Stimulated activated CD8-positive, alpha-beta memory T cell treated with anti-CD3 and anti-CD28 coated beads, Interleukin-15, amount 100 ng/mL, for 48 hours (primary cell): ENCODE measurements at places on chromosomes 2 and 18.

GRCh38 chr2:30412684-30413570 is 34.1 kb upstream of the LCLAT1 start:
- DNase-seq = no peak

DNA sequence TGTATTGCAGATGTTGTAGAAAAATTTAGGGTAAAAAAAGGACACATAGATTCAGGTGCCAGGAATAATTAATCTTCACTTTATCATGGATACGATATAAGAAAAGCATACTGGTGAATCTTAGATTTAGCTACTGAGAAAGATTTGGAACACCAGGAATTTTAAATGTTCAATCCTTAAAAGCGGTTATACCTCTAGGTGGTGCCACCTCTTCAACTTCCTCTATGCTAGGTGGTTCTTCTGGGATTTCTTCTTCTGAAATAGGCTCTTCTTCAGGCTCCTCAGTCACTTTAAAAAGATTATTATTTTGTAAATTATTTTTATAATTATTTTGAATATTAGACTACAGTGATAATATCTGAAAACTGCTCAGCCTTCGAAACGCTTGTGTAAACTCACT is 133.1 kb downstream of the TTN start:
- no peak for DNase-seq

DNA sequence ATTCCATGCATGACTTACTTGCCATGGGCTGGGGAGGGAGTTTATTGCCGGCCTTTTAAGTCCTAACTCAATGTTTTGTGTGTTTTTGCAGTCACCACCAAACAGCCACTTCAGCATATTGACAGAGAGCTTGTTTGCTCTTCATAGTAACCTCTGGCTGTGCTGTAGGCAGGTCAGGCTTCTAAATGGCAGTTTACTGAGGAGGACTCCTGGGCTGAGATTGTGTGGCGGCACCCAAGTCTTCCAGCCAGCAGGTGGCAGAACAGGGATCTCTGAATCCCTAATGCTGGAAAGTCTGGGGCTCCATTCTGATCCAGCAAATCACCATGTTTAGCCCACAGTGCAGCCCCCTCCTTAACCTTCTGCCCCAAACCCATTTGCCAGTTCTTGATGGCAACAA is 121.2 kb downstream of the CAPN13 start:
- no peak for DNase-seq

DNA sequence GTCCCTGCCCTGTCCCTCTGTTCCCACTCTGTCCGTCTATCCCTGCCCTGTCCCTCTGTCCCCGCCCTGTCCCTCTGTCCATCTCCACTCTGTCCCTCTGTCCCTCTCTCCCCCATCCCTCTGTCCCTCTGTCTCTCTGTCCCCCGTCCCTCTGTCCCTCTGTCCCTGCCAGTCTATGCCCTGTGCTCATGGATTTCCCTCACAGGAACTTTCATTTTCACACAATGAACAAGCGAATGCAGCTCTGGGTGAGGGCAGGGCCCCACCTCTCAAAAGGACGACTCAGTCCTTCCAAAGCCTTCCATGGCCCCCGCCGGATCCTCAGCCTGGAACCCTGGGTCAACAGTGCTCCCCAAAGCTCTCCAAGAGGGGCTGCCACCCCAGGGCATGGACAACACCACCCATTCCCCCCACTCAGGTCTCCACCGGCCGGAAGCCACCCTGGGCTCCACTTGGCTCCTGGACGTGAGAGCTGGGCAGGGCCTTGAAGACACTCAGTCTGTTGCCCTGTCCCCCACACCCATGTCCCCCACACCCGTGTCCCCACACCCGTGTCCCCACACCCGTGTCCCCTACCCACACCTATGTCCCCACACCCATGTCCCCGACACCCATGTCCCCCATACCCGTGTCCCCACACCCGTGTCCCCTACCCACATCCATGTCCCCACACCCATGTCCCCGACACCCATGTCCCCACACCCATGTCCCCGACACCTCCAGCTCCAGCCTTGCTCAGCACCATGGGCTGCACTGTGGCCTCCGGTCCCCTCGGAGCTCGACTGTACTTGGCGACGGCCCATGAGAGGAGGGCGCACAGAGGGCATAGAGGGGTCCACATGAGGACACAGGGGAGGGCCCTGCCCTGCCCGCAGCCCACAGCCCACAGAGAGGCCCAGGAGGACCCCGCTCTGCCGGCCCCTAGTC is 156.0 kb downstream of the PXDN start:
- DNase-seq = no peak

DNA sequence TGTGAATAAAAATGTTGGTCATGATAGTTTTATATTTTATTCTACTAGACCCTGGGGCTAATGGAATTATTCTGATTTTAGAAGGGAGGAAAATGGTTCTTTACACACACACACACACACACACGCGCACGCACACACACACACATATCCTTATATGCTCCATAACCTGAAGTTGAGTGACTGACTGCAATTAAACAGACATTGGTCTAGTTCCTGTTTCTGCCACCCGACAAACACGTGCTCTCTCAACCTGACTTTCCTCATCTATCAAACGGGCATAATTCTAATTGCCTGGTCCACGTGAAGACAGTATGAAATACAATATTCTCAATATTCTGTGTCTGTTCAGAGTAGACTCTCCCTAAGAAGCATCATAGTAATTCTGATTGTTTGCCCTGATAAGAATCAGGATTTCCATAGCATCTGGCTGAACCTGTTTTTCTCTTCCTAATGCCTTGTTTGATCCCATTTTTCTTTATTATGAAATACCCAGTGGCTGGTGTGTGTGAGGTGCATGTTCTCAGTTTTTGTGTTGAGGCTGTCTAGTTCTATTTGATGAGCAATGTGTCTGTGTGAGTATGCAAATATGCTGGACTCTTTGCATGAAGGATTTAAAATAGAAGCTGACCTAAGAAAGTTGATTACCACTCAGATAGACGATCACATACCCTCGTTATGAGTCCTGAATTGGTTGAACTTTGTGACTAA is 51.0 kb downstream of the SETBP1 start:
- no peak for DNase-seq

DNA sequence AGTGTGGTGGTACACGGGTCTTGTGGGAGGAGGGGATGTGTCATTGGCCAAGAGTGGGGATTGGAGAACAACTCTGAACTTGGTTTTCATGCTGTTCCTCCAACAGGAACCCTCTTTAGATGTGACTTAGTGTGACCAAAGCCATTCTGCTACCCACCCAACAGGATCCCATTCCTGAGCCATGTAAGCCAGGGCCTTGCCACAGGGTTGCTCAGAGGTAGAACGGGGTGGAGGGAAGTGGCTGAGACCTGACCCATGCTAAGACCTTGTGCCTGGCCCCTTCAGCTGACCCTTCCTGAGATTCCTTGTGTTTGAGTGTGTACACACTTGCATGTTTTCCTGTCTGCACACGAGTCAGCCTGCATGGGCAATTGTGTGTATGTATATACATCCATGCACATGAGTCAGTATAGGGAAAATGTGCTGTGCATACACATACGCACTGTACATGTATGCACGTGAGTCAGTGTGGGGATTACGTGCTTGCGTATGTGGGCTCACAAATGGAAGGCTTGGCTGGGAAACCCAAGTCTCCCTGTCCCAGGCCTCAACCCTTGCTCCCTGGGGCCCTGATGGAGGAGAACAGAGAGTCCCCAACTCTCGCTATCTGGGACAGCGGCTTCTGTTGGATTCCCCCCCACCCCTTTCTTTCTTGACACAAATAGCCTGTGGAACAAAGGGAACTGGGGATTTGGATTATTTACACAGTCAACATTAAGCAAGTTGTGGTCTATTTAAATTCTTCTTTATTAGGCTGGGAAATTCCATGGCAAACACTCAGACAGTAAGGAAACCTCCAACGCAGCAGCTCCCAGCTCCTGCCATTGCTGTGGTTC is 339.8 kb downstream of the DYSF start:
- no peak for DNase-seq

DNA sequence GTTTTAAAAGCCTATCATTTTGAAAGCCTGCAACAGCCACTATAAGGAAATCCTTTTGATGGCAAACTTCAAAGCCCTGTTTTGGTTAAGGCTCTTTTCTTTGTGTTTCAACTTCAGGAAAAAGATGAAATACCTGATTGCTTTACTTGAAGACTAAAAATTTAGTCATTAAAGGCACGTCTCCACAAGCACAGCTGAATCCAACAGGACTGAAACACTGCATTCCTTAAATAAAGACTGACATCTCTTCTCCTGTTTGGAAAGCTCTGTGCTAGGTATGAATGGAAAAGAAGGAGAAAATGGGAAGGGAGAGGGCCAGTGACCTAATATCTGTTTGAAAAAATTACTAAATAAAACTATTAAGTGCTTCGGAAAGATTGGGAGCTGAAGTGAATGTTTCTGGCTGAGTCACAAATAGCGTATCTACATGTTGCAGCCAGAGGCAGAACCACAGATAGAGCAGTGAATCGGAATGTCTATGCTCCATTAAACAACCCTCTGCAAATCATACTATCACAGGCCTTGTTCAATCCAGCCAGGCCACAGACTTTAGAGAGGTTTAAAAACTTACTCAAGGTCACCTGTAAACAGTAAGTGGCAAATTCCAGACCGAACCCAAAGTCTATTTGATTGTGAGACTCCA is 21.1 kb upstream of the RALBP1 start:
- DNase-seq = no peak

DNA sequence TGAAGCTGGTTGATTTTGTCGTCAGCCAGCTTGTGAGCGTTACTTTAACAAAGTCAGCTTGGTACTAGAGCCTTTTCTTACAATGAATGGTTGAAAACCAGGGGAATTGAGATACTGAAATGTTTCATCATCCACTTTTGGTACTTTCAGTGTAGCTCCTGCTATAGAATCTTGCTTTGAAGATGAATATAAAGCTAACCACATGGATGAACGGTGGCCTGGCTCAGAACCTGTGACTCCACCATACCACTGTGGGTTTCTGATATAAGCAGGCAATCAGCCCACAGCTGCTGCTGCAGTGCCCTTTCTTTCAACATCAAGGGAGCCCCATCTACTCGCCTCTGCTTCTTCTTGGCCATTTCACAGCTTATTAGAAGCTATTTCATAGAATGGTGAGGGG is 53.2 kb upstream of the GPR45 start:
- DNase-seq = no peak

DNA sequence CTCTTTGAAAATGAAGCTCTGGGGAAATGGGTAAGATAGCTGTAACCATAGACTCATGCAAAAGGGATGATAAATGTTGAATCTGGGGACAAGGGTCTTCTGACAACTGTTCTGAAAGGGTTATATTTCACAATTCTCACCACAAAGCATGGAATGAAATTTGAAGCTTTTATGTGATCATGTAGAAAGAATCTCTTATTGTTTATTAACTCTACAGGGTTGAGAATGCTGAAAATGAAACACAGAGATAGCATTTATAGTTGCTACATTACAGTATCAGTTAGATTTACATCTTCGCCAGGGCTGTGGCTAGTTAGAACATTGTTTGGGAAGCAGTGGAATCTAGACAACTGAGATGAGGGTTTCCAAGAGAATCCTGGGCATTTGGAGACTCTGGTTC is 97.4 kb upstream of the LHCGR start:
- no peak for DNase-seq

DNA sequence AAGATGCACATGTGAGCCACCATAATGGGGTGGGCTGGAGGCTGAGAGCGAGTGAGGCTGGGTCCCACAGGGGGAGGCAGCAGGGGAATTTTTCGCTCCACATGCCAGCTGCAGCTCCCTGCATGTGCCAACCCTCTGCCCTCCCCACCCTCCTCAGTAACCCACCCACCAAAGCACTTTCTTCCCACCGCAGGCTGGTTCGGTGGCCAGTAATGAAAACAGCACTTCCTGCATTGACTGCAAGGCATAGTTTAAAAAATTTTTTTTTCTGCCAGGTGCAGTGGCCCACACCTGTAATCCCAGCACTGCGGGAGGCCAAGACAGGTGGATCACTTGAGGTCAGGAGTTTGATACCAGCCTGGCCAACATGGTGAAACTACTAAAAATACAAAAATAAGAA is 147.5 kb upstream of the TTC39C start:
- DNase-seq = no peak

GRCh38 chr18:59484131-59484530 is 125.1 kb upstream of the LMAN1 start:
- DNase-seq = no peak

GRCh38 chr2:229870903-229871656 is 50.7 kb downstream of the TRIP12 start:
- no peak for DNase-seq

DNA sequence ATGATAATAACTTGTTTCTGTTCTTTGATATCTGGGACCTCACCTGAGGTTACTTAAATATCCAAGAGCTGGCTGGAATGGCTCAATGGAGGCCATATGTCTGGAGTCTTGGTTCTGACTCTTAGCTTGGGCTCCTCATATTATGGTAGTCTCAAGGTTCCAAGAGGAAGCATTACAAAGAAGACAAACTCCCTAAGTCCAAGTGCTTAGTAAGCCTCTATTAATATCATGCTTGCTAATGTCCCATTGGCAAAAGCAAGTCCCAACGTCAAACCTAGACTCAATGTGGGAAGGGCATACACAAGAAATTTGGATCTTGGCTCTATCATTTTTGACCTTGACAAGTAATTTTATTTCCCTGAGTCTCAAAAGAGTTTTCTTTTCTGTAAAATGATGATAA is 49.2 kb upstream of the SPOPL start:
- DNase-seq = no peak
